ENCODE measurements at places on chromosomes 1 and 21.

GRCh38 chr1:163826500-163826899, 504.7 kb downstream of the NUF2 start:
- H3K36me3 ChIP-seq = no peaks in the 10 kb centered on the region
- no peak for DNase-seq
- H3K4me1 ChIP-seq = no peaks in the 10 kb centered on the region
- H3K27ac ChIP-seq = no peak overlapping the region
- H3K27me3 ChIP-seq = no peaks in the 10 kb centered on the region

DNA sequence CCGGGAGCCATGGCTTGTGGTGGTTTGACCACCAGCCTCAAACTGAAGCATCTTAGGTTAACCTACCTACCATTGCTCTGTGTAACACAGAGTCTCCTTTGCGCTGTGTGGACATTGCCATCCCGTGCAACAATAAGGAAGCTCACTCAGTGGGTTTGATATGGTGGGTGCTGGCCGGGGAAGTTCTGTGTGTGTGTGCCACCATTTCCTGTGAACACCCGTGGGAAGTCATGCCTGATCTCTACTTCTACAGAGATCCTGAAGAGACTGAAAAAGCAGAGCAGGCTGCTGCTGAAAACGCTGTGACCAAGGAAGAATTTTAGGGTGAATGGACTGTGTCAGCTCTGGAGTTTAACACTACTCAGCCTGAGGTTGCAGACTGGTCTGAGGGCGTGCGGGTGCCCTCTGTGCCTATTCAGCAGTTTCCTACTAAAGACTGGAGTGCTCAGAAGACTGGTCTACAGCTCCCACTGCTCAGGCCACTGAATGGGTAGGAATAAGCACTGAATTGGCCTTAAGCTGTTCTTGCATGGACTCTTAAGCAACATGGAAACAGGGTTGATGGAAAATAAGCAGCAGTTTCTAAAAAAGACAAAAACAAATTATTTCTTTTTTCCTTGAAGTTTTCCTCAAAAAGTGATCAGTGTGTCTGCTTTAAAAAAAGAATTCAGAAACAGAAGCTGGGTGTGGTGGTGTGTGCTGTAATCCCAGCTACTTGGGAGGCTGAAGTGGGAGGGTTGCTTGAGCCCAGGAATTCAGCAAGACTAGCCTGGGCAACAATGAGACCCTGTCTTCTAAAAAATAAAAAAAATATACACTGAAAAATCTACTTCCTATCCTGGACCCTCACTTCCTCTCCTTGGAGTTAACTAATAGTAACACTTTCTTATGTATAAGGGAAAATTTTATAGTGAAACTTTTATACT, 14.6 kb downstream of the CEP350 start:
- no peak for DNase-seq
- H3K27ac ChIP-seq = no peak overlapping the region
- H3K4me3 ChIP-seq = no peak overlapping the region
- no peaks in the 10 kb centered on the region for H3K4me1 ChIP-seq
- no peaks in the 10 kb centered on the region for H3K27me3 ChIP-seq

DNA sequence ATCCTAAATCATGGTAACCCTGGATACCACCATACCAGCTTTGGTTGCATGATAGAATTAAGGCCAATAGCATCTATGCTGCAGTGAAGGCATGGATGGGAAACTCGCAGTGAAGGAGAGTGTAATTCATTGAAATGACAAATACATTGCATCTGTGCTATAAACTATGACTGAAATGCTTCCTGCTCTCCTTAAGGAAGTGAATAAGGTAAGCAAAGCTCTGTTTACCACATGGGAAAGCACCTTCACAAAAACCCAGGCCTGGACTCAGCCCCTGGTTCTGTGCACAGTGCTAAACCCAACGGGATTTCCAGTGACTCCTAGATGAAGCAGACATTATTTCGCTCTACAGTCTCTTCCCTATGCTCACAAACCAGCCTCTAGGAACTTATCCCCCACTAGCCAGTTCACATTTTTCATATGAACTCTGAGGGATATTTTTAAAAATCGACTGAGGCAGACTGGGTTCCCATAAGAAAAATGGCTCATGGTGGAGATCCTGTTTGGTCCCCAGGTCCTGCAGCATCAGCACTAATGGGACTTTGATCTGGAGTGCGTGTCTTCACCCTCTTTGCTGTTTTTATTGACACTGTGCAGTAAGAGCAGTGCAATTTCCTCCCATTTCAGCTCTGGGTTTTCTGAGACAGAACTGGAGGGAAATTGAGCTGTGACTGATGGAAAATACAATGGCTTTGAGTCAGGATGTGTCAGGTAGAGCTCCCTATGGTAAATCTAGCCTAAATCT, 362.7 kb downstream of the SIPA1L2 start:
- no peak overlapping the region for H3K4me3 ChIP-seq
- no peaks in the 10 kb centered on the region for H3K4me1 ChIP-seq
- H3K36me3 ChIP-seq = no peaks in the 10 kb centered on the region
- no peak for DNase-seq

GRCh38 chr21:34302521-34302920, 61.3 kb upstream of the KCNE2 start:
- H3K27ac ChIP-seq = no peak overlapping the region
- no peaks in the 10 kb centered on the region for H3K4me1 ChIP-seq
- H3K27me3 ChIP-seq = no peaks in the 10 kb centered on the region

GRCh38 chr21:36065497-36066036, 4.3 kb upstream of the CBR1 start:
- no peak overlapping the region for H3K27ac ChIP-seq
- peaks cover 12% of the 10 kb centered on the region for H3K4me1 ChIP-seq

GRCh38 chr1:166721145-166721544, 118.1 kb upstream of the POGK start:
- H3K4me3 ChIP-seq = no peak overlapping the region
- no peaks in the 10 kb centered on the region for H3K27me3 ChIP-seq
- DNase-seq = no peak

GRCh38 chr1:151853411-151853943, at the start of gene THEM5:
Gene THEM5, minus strand, starts transcription at chr1:151853712. Its CDS starts 147 bp downstream, at chr1:151853565.
- no peak within 1 kb of the TSS for H3K27ac ChIP-seq
- DNase-seq = peak; percentile 22
- no peaks in the 10 kb centered on the region for H3K27me3 ChIP-seq

- peak; percentile 95 for DNase-seq
- no peaks in the 10 kb centered on the region for H3K36me3 ChIP-seq
- H3K27me3 ChIP-seq = no peaks in the 10 kb centered on the region
- H3K4me3 ChIP-seq = peak overlapping the region; percentile 39
- peak overlapping the region; percentile 96 for H3K27ac ChIP-seq
Measured at GRCh38 chr1:182259229-182259872, 132.2 kb downstream of the GLUL start.

DNA sequence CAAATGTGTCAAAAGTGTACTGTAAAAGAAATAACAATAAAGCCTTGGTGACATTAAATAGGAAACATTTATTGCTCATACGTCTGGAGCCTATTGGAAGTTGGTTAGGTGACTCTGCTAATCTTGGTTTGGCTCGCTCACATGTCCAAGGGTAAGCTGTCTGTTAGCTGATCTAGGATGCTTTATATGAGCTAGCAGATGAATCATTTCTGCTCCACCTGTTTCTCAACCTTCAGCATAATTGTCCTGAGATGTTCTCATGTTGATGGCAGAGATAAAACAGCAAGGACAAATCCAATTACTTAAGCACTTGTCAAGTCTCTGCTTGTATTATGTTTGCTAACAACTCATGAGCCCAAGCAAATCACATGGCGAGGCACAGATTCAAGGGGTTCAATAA, 56.0 kb upstream of the CD53 start:
- H3K27me3 ChIP-seq = no peaks in the 10 kb centered on the region
- no peaks in the 10 kb centered on the region for H3K36me3 ChIP-seq
- no peak overlapping the region for H3K27ac ChIP-seq

- no peaks in the 10 kb centered on the region for H3K27me3 ChIP-seq
- peaks cover 8% of the 10 kb centered on the region for H3K36me3 ChIP-seq
- H3K4me3 ChIP-seq = no peak overlapping the region
- DNase-seq = no peak
Measured at GRCh38 chr21:43986544-43987451, 25.3 kb upstream of the TRAPPC10 start.

GRCh38 chr21:37145635-37146111, 72.6 kb downstream of the TTC3 start:
- no peak for DNase-seq
- H3K36me3 ChIP-seq = peaks cover 70% of the 10 kb centered on the region
- H3K27ac ChIP-seq = no peak overlapping the region
- H3K27me3 ChIP-seq = no peaks in the 10 kb centered on the region
- H3K4me1 ChIP-seq = no peaks in the 10 kb centered on the region

GRCh38 chr1:201088901-201089525, 23.2 kb downstream of the CACNA1S start:
- H3K4me3 ChIP-seq = no peak overlapping the region
- no peak overlapping the region for H3K27ac ChIP-seq
- no peak for DNase-seq

DNA sequence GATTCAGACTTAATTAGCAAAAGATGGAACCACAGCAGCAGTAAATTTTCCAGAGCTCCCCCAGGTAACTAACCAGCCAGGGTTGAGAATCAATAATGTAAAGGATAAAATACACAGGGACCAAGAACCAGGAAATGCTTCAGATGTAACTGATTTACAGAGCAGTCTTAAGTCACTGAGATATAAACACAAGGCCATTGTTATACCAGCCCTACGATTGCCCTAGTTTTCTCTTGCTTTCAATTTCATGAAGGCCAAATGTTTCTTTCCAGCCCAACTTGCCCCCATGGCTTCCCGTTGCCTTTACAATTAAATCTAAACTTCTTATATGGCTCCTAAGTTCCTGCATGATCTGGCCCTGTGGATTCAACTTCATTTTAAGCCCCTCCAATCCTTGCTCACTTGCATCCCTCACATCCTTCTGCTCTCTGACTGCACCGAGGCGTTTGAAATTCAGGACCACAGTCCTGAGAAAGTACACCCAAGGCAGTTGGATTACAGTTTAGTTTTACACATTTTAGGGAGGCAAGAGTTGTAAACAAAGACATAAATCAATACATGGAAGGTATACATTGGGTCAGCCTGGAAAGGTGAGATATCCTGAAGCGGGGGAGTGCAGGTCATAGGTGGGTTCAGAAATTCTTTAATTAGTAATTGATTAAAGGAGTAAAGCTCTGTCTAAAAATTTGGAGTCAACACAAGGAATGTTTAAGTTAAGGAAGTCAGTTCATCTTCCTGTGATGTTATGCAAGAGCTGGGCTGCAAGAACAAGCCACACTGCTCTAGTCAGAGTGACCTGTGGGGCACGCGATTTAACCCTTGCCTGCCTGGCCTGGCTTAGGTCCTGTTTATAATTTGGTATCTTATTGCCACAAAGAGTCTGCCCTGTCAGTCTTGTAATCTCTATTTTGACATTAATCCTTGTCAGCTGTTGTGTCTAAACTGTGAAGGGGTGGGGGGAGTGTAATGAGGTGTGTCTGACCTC, 69.9 kb upstream of the COG2 start:
- peaks cover 29% of the 10 kb centered on the region for H3K27me3 ChIP-seq
- DNase-seq = no peak
- H3K4me1 ChIP-seq = no peaks in the 10 kb centered on the region
- no peak overlapping the region for H3K4me3 ChIP-seq

GRCh38 chr1:17056551-17056950, 2.7 kb upstream of the SDHB start:
- H3K36me3 ChIP-seq = 0 out of 2 replicates have a peak, but pooled peaks cover 3% of the 10 kb centered on the region
- H3K4me3 ChIP-seq = no peak overlapping the region
- DNase-seq = no peak
- H3K27me3 ChIP-seq = no peaks in the 10 kb centered on the region
- H3K27ac ChIP-seq = no peak overlapping the region

DNA sequence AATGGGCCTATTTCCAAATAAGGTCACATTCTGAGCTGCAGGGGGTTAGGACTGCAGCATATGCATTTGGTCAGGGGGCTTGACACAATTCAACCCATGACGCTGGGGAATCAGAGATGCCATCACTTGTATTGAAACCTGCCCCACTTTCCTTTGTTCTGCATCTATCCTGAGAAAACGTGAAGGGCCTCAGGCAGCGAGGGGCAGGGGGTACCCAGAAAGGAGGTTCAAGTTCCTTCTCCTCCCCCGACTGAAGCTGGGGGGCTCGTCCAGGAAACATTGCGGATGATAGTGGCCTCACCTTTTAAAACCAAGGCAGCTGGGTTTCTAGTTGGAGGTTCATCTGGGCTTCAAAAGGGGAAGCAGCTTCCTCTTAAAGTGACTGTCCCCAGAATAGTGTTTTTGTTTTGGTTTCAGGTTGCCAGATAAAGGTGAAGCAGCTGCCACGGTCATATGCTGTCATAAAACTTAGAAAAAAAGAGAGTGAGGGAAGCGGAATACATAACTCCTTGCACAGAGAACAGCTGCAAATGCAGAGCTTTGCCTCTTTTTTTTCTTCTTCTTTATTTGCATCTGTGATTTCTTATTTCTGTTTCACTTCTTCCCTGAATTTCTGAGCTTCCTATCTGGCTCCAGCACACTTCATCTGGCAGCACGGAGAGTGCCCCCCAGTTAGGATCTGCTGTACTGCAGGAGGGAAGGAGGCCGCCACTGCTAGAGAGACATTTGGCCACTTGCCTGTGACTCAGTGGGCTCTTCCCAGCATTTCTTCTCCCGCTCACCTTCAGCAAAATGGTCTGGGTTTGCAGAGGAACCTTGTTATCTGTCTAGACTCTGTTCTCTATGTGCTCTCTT, 142.0 kb downstream of the AJAP1 start:
- H3K36me3 ChIP-seq = no peaks in the 10 kb centered on the region
- H3K27me3 ChIP-seq = no peaks in the 10 kb centered on the region

- no peak for DNase-seq
- no peaks in the 10 kb centered on the region for H3K4me1 ChIP-seq
- H3K4me3 ChIP-seq = no peak overlapping the region
Measured at GRCh38 chr1:187691439-187691838, 862.7 kb downstream of the PLA2G4A start.

GRCh38 chr1:183697814-183698590, 44.9 kb upstream of the APOBEC4 start:
- H3K4me3 ChIP-seq = no peak overlapping the region
- H3K27me3 ChIP-seq = no peaks in the 10 kb centered on the region
- no peaks in the 10 kb centered on the region for H3K4me1 ChIP-seq
- H3K36me3 ChIP-seq = no peaks in the 10 kb centered on the region
- no peak for DNase-seq
- H3K27ac ChIP-seq = no peak overlapping the region

DNA sequence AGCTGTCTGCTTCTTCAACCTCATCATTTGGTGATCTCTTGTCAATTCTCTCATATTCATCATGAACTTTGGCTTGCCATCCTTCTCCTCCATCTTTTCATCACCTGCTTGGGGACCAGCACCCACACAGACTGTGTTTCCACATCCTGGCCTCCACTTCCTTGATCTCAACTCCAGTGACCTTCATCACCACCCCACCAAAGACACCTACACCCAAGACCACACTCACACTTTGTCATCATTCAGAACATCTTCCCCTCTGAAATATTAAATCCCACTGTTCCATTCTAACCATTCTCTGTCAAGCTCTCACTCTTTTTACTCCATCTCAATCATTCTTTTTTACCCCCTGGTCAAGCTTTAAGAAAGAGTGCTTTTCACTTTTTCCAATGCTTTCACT, 115.5 kb upstream of the VAV3 start:
- peak; percentile 54 for DNase-seq
- no peak overlapping the region for H3K4me3 ChIP-seq
- H3K4me1 ChIP-seq = peaks cover 73% of the 10 kb centered on the region
- no peaks in the 10 kb centered on the region for H3K36me3 ChIP-seq

Measured in DND-41 (cell line).